Keratinocyte (primary cell): ENCODE measurements at places on chromosomes 5 and 9.

DNA sequence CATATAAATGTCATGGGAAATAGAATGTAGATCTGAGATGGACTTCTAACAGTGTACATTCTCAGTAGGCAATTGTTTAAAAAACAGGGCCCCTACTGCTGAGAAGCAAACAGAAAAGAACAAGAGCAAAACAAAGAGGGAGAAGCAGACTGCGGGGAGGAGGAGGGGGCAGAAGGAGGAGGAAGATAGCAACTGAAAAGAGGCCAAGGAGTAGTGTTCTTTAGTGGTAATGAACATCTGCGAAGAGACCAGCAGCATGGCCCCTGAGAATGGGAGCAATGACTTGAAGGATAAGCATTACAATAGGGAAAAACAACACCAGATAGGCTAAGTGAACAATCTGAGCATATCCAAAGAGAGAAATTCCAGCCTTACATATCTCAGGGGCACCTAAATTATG is 36.8 kb downstream of the HAPLN1 start:
- H3K36me3 ChIP-seq: no peaks in the 10 kb centered on the region
- no peak overlapping the region for H3K27ac ChIP-seq
- no peaks in the 10 kb centered on the region for H3K27me3 ChIP-seq
- H3K4me1 ChIP-seq: no peaks in the 10 kb centered on the region
- H3K4me3 ChIP-seq: no peak overlapping the region
- DNase-seq: no peak

GRCh38 chr5:84623019-84623418 is 238.3 kb upstream of the EDIL3 start:
- no peak for DNase-seq
- no peaks in the 10 kb centered on the region for H3K4me1 ChIP-seq
- no peaks in the 10 kb centered on the region for H3K36me3 ChIP-seq
- H3K4me3 ChIP-seq: no peak overlapping the region

GRCh38 chr9:1982074-1982473 is 33.1 kb upstream of the SMARCA2 start:
- no peak overlapping the region for H3K4me3 ChIP-seq
- H3K27me3 ChIP-seq: no peaks in the 10 kb centered on the region
- DNase-seq: no peak
- H3K36me3 ChIP-seq: no peaks in the 10 kb centered on the region

GRCh38 chr5:116372931-116373597 is 201.6 kb downstream of the SEMA6A start:
- H3K27ac ChIP-seq: no peak overlapping the region
- H3K36me3 ChIP-seq: no peaks in the 10 kb centered on the region
- no peak overlapping the region for H3K4me3 ChIP-seq
- peaks cover 6% of the 10 kb centered on the region for H3K4me1 ChIP-seq
